Activated CD4-positive, alpha-beta T cell treated with anti-CD3 and anti-CD28 coated beads, Interleukin-2, amount 50 U/mL, for 4 hours (primary cell): ENCODE measurements at places on chromosomes 4 and X.

DNA sequence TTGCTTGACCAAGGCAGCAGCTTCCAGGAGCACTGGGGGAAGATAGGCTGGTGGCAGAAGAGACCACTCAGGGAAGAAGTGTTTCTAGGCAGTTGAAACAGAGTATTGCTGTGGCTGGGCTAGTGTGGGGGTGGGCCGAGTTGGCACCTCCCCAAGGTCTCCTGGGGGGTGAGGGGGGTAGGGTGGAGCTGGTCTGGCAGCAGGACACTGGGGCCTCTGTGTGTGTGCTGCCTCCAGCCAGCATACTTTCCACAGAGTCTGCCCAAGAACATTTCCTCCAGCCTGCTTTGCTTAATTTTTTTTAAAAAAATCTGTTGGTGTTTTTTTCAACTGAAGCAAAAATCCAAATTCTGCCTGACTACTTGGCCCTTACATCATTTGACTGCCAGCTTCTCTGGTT, 4.0 kb downstream of the ITIH6 start:
- DNase-seq, result no peak

- no peak for DNase-seq
These were observed 36.7 kb downstream of the AGA start for GRCh38 chr4:177405508-177405907.

DNA sequence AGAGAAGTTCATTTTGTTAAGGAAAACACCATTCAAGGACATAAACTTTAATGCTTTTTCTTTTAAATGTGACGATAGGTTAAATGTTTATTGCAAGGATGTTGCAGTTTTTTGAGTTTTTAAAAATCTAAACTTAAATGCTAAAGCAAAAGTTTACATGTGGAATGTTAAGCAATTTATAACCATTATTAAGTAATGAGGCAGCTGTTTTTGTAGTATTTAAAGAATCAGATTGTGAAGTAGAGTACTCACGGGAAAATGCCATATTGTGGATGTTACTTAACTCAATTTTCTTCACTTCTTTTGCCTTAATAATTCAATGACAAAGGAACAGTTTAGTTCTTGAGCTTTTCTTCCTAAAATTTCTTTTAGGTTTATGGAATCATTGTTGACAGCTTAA, 43.5 kb downstream of the UBE2K start:
- no peak for DNase-seq

GRCh38 chr4:85200106-85200505, 233.6 kb upstream of the WDFY3 start:
- DNase-seq, result no peak

DNA sequence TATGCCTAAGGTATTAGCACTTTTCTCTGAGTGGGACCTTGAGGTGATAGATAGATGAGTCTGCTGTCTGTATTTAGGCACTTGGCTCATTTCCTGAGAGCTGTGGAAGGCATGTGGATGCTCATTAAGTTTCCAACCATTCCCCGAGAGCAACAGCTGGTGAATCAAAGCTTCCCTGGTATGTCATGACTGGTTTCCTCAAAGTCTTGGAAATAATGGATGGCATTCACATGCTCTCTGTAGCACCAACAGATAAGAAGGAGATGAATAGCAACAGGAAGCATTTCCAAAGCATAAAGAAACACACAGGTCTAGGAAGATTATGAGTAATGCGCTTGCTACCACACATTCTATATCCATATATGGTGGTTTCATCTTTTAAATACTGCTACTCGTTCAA, 118.3 kb upstream of the ETNPPL start:
- DNase-seq, result no peak

- no peak for DNase-seq
These were observed 71.2 kb downstream of the WDFY3 start for GRCh38 chr4:84895283-84895682.

GRCh38 chr4:145881576-145881975, 57.0 kb downstream of the ZNF827 start:
- DNase-seq, result no peak

DNA sequence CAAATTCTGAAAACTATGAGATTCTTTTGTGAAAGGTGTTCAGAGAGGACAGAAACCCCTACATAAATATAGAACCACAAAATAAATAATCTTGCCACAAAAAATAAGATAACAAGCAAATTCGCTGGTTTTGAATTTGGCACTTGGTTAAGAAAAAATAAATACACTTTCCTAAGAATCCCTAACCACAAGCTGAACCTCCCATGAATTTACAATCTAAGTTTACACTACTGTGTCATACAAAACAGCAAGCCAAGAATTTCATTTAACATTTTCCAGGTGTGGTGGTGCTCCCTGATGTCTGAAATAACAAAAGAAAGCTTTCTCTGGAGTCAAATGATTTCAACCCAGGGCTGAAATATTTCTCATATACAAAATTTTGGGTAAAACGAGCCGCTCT, 121.0 kb downstream of the KCNIP4 start:
- no peak for DNase-seq

- no peak for DNase-seq
These were observed at the start of gene FAT1 for GRCh38 chr4:186723292-186724057. TSS of gene FAT1 (minus strand) at chr4:186723856. CDS start at chr4:186709827, 14,029 bp downstream.

GRCh38 chr4:143773998-143774895, 73.8 kb upstream of the FREM3 start:
- peak; percentile 9 for DNase-seq

- DNase-seq, result no peak
These were observed 27.3 kb upstream of the TRIM2 start for GRCh38 chr4:153176938-153177337.

DNA sequence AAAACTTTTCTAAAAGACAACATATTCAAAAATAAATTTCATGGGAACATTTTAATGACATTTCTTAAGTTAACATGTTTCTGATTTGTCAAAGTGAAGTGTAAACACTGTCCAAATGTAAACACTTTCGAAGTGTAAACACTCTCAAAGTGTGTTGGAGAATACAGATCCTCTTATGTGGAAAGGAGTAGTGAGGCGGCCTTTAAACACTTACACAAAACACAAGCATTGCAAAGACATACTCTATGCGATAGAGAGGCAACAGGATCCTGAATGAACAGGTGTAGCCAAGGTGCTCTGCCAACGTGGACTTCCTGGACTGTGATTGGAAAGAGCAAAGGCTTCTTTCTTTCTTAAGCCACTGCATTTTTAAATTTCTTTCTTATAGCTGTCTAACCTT, 62.7 kb upstream of the PGM2 start:
- no peak for DNase-seq

- DNase-seq, result no peak
These were observed 147.7 kb downstream of the RASL11B start for GRCh38 chr4:53009824-53010223.

GRCh38 chrX:150348365-150348764, 14.8 kb upstream of the MAMLD1 start:
- DNase-seq, result no peak

GRCh38 chr4:10285028-10285427, 168.4 kb upstream of the WDR1 start:
- no peak for DNase-seq

DNA sequence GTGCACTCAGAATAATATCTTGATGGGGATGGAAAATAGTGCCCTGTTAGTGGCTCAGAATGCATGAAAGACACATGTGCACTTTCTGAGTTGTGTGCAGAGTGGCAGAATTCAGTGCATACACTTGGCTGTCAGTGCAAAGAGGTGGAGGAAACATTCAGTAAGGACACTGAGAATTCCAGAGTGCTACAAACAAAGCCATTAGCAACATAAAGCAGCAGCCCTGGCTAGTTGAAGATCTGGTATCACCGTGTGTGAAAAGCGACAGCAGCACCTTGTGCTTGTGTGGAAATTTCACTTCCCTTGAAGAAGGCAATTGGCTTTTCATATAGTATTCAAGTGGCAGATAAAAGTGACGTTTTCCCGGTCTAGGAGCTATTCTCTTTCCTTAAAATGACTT, 810.4 kb downstream of the TRIML1 start:
- DNase-seq, result no peak

DNA sequence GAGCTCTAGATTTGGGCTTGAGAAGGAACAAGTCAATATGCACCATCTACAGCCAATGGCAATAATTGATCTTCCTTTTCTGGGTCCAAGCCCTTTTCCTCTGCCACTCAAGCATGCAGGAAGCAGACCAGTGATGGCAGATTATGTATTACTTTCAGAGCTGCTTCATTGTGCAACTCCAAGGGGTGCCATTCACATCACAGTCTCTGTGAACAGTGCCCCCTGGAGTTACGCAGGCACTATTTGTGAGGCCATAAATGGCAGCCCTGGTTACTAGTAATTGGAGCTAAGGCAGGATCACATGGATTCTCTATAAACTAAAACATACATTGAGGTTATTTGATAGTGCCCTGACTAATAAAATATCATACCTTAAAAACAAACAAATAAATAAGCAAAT, 313.4 kb upstream of the SLC7A11 start:
- DNase-seq, result no peak

DNA sequence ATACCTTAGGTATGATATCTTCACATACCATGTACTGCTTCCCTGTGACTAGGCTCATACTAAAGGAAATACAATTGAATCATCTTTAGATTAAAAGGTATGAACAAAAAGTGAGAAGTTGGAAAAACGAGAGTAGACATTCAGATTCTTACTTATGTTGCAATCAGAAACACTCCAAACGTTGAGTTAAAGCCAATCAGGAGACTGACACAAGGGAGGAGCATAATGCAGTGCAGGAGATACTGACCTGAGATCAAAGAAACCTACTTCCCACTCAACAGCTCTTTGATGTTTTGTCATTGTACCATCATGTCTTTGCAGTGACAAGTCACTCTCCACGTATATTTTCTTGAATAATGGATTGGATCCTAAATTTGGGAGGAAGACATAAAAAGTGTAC, 8.9 kb upstream of the PCDH18 start:
- no peak for DNase-seq

- DNase-seq, result no peak
These were observed 117.9 kb upstream of the FAM9B start for GRCh38 chrX:9151772-9152307.

- no peak for DNase-seq
These were observed at the start of gene KLHL4 for GRCh38 chrX:87517571-87518141. TSS of gene KLHL4 (plus strand) at chrX:87517802. CDS start at chrX:87517894, 92 bp downstream.

GRCh38 chr4:112284662-112285411, 867 bp downstream of the TIFA start:
- DNase-seq, result no peak

- DNase-seq, result no peak
These were observed 22.8 kb upstream of the MUC7 start for GRCh38 chr4:70449220-70449619.

- DNase-seq, result no peak
These were observed 14.3 kb downstream of the HNRNPDL start for GRCh38 chr4:82415922-82416365.

DNA sequence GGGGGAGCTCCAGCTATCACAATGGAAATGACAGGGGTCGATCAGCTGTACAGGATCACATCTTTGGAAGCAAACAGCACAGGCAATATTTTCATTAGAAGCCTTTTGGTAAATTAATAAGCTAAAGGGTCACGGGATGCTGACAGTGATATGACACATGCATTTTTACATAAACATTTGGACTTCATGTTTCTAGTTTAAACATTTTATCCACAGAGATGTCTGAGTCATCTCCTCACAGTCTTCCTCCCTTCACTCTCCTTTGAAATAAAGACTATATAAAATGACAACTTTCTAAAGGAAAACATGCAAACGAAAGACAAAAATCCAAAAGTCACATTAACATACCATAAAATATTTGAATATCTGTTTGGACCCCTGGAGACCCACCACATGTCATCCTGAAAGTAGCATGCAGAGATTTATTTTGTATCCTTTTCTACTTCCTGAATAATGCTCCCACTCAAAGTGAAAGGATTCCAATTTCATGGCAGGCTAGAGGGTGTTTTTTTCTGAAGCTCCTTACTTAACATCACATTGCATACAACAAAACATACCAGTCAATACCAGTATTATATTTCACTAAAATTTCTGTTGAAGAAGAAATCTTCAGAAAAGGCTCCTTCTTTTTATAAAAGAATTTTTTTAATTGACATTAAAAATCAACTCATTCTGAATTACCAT, 200.1 kb upstream of the PPARGC1A start:
- no peak for DNase-seq

DNA sequence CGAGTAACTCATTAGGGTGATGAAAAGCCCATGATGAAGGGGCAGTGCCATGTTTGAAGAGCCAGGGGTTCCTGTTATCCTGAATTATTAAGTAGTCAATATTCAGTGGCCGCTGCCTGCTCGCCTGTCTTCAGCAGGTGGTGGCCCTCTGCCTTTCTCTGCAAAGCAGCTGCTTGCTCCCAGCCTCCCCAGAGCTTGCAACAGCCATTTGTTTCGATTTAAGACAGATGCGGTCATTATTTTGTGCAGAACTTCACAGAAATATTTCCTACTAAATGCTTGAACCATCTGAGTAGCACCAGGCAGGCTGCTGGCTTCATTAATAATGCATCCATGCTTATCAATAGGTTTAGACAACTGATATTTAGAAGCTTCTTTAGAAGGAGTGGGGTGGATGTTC, 104.3 kb upstream of the TTC29 start:
- DNase-seq, result no peak

- no peak for DNase-seq
These were observed 165.8 kb upstream of the CYSLTR1 start for GRCh38 chrX:78493180-78493579.

GRCh38 chr4:43391069-43391468, 498.6 kb downstream of the GRXCR1 start:
- no peak for DNase-seq

DNA sequence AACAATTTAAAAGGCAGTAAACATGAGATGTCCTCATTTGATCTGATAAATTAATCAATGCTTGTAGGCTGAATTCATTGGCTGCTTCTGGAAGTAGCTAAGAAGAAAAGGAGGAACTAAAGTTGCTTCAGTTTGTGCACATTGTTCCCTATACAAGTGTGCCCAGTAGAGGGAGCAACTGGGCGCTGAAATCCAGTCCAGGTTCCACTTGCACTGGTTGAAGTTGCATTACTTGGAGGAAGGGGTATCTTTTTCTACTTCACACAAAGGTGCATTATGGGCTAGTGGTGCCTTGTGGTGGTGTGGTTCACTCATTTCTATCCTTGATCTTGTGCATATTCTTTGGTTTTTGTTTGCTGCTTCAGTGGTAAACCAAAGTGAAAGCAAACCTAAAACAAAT, 67.9 kb upstream of the SOX3 start:
- DNase-seq, result no peak

DNA sequence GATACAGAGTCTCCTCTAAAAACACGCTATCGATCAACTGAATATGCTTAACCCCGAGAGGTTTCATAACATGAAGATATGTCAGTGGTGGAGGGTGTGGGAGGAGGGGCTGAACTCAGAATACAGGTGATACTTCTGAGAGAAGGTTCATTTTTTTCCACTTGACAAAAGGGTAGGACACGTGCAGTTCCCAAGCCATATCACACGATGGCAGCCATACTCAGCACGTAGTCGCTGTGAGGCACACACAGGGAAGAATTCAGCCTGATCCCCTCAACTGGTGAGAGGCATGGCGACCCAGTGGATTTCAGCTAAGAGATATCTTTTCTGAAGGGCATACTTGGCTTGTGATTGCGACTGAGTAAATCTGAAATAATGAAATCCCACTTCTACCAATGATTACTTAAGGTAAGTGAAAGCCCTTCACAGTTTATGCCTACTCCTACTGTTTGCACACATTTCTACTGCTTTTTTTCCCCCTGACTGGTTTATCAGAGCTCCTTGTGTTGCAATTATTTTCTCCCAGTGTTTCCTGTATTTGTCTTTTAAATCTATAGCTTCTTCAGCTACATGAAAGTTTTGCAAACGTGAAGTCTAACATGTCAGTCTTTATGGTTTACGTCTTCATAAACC, 133.1 kb downstream of the CORIN start:
- DNase-seq, result no peak
